ENCODE measurements at places on chromosomes 11 and 22.

DNA sequence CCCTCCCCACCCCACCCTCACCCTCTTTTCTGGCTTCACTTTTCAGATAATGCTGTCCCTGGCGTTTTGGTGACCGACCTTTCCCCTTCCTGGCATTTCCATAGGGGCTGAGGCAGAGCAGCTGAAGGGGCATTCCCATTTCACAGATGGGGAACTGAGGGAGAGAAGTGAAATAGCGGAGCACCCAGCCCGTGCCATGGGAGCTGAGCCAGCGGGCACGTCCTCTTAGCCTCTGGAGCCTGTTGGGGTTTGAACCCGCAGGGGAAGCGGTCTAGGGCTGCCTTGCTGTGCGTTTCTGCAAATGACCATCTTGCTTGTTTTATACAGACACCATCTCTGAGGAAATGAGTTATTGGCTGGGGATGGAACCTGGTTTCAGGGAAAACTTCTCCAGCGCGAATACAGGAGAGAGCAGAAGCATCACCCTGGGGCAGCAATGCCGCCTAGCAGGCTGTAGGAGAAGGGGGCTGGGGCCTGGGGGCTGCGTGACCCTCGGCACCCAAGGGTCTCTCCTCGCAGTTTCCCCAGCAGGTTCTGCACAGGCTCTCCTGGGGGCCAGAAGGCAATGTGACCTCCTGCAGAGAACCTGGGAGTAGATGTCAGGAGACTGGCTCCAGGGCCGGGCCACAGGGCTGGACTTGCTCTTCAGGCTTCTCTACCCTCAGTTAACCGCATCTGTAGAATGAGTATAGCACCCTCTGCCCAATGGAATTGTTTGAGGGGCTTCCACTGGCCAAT, 1.5 kb downstream of the PTPRJ start:
- DNase-seq: no peak

- DNase-seq: peak; percentile 98
Observed at GRCh38 chr11:67033661-67034166, 10.8 kb downstream of the SYT12 start.

- no peak for DNase-seq
Observed at GRCh38 chr11:35088676-35089075, 50.3 kb upstream of the CD44 start.

- peak; percentile 34 for DNase-seq
Observed at GRCh38 chr11:125591649-125592304, 875 bp upstream of the STT3A start.

- no peak for DNase-seq
Observed at GRCh38 chr22:33599596-33599995, 320.7 kb downstream of the LARGE1 start.

DNA sequence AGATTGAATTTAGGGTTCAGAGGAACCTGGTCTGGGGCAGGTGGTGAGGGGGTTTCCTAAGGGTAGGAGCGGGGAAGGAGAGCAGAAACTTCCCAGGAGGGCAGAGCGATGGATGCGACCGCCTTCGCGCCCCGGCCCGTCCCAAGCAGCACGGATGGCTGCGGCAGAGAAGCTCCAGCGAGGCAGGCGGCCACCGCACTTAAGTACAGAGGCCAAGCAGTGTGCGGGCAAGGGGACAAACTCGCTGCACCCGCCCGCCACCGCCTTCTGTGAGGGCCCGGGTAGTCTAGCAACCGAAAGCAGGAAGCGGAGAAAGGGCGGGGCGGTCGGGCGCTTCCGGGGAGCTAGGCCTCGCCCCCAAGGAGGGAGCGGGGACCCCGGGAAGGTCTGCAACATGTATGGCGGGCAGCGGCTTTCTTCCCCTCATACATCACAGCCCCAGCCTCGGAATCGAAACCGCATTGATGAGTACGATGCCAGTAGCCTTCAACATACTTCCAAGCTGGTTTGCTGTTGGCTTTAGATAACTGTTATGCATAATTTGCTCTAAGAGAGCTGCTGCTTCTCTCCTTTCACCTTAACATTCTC, at the start of gene AGBL2:
AGBL2 (minus strand) TSS at position 288 of the 588 bp plus-strand sequence. CDS start 719 bp downstream, outside the sequence.
- peak; percentile 64 for DNase-seq

DNA sequence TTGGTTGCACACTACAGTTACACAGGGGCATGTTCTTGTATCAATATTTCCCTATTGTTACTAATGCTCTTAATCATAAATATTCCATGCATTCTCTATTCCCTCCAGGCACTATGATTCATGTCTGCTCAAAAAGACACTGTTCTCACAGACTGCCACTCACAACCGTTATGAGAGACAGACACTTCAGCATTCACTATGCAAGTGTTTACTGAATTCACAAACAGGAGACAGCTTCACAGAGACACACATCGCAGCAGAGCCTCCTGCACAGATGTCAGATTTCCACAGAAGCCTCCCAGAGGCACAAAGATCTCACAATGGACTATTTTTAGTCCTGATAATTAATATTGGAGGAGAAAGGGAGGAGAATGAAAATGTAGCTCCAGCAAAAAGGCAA, 930.4 kb downstream of the OPCML start:
- peak; percentile 54 for DNase-seq

GRCh38 chr11:113554526-113554925, 79.3 kb upstream of the DRD2 start:
- no peak for DNase-seq

GRCh38 chr22:25039754-25040153, 87.2 kb downstream of the KIAA1671 start:
- no peak for DNase-seq

- no peak for DNase-seq
Observed at GRCh38 chr11:89443361-89444322, 47.5 kb downstream of the NOX4 start.
